ENCODE measurements at places on chromosomes 7 and 10. TPM values are rescaled to one million over a fixed set of nuclear protein-coding genes. Genes with fewer than 3 reads are reported as not detected.

DNA sequence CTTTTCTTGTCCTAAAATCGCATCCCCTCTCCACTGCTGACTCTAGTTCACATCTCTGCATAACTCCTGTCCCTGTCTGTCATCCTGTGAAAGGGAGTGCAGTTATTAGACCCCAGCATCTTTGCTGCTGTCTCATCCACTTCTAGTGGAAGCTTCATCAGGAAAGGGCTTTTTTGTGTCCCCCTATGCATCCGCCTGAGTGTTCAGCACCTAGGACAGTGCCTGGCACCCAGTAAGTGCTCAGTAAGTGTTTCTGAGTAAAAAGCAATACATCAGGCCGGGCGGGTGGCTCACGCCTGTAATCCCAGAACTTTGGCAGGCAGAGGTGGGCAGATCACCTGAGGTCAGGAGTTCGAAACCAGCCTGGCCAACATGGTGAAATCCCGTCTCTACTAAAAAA is 211.8 kb upstream of the FOXK1 start:
- DNase-seq = no peak

DNA sequence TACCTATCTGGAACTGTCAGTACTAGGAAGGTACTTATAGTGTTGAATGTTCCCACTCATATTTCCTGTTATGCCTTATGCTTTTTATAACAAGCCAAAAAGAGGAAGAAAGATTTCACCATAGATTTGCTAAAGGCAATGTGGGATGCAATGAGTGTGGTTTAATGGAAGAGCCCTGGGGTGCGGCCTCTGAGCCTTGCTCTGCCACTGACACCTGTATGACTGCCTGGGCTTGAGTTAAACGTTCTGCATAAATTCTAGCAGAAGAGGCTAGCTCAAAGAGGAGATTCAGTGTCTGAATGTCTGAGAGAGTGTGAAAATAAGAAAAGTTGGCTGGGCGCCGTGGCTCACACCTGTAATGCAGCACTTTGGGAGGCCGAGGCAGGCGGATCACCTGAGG is 143.8 kb downstream of the TPST1 start:
- no peak for DNase-seq

DNA sequence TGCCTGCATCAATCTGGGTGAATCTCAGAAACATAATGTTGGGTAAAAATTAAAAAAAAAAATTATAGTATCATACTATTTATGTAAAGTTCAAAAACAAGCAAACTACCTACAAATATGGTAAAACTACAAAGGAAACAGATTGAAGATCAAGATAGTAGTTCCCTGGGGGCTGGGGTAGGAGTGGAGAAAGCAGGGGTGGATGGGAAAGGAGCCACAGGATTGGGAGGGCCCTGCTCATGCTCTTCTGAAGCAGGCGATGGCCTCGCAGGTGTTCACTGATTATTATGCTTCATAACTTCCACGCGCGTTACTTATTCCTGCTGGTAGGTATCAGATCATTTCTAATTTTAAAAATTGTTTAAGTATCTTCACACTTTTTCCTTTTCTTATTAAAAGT is 96.0 kb upstream of the GATA3 start:
- DNase-seq = no peak

- no peak for DNase-seq
Observed at GRCh38 chr7:36015733-36016132, 137.3 kb upstream of the EEPD1 start.

- no peak for DNase-seq
Observed at GRCh38 chr10:128161031-128161430, 34.8 kb upstream of the MKI67 start.

DNA sequence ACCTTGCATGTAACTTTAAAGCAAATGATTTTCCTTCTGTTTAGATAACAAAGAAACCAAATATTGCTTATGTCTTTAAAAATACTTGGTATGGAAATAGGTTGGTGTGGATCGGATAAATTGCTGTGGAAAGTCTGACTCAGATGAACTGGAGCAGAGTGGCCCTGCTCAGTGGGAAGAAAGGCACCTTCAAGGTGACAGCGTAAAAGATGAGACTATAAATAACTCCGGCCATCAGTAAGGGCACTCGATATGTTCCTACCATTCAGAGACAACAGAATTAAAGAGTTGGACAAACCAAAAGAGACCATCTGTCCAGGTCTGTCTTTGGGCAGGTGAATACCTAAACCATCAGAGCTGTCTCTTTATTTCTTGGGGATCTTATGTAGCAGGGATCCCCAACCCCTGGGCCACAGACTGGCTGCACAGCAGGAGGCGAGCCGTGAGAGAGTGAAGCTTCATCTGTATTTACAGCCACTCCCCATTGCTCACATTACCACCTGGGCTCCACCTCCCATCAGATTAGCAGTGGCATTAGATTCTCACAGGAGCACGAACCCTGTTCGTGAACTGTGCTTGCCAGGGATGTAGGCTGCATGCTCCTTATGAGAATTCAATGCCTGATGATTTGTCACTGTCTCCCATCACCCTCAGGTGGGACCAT is 357.1 kb downstream of the PRPF18 start:
- no peak for DNase-seq

Gene OR2A1
- total RNA-seq = not detected

Gene FRMPD2
- total RNA-seq = not detected

- DNase-seq = no peak
Observed at GRCh38 chr10:4081685-4082111, 296.7 kb upstream of the KLF6 start.

Gene UTF1
- total RNA-seq = not detected

- no peak for DNase-seq
Observed at GRCh38 chr10:57162231-57162630, 801.2 kb upstream of the ZWINT start.

Gene ANKRD16
- 4.9 TPM for total RNA-seq

DNA sequence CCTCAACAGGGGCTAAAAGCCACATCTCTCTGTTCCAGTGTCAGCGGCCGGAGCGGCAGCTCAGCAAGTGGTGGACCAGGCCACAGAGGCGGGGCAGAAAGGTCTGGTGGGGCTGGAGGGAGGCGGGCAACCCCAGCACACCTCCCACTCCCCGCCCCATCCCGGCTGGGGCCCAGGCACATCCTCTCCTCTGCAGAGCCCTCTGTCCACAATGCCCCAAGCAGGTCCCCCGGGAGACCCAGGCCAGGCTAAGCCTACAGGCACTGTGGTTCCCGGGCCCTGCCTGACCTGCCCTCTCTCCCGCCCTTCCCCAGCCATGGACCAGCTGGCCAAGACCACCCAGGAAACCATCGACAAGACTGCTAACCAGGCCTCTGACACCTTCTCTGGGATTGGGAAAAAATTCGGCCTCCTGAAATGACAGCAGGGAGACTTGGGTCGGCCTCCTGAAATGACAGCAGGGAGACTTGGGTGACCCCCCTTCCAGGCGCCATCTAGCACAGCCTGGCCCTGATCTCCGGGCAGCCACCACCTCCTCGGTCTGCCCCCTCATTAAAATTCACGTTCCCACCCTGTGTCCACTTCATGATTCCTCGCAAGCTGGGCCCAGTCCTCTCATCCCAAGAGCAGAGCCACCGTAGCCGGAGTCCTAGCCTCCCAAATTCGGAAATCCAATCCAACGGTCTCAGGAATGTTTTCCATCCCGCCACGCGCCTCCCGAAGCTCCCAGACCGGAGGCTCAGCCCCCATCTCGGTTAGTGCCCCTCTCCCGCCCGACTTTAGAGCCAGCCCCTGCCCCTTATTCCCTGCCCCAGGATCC is 2.1 kb downstream of the ADIRF start:
- no peak for DNase-seq

Gene CLDN3
- total RNA-seq = not detected

Gene DLX5
- not detected for total RNA-seq

- DNase-seq = no peak
Observed at GRCh38 chr10:59276133-59276532, 86.2 kb downstream of the FAM13C start.

Gene KIF11
- 1.6 TPM for total RNA-seq

Gene PTF1A
- not detected for total RNA-seq

GRCh38 chr7:28037220-28038010 is 143.2 kb downstream of the JAZF1 start:
- DNase-seq = no peak

DNA sequence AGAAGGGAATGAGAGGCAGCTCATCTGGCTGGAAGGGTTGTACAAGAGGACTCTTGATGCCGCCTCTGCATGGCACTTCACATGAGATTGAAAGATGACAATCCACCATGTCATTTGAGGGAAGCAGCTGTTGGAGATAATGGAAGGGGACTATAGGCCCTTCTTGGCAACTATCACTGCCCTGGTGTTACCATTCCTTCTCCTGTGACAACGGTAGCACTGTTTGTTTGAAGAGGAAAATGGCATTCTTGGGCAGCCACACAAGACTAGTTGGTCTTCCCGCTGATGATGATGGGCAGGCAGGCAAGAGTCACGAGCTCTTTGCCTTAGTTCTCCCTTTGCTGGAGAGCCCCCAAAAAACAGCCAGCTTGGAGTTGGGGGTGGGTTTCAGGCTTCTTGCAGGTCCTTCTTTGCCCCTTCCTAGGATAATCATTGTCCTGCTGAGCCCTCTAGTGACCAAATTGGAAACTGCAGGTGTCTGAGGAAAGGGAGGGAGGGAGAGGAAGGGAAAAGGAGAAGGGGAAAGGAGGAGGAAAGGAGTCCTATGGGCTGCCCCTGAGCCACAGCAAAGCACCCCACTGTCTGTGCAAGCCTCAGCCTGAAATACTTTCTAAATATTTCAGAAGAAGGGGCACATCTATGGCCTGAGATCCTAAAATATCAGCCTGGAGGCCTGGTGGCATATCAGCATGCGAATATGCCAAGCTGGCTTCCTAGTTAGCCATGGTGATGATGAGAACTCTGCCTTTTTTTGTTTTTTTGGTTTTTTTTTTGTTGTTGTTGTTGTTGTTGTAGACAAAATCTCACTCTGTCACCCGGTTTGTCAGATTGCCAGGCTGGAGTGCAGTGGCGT is 165.6 kb upstream of the KMT2E start:
- DNase-seq = peak; percentile 14

DNA sequence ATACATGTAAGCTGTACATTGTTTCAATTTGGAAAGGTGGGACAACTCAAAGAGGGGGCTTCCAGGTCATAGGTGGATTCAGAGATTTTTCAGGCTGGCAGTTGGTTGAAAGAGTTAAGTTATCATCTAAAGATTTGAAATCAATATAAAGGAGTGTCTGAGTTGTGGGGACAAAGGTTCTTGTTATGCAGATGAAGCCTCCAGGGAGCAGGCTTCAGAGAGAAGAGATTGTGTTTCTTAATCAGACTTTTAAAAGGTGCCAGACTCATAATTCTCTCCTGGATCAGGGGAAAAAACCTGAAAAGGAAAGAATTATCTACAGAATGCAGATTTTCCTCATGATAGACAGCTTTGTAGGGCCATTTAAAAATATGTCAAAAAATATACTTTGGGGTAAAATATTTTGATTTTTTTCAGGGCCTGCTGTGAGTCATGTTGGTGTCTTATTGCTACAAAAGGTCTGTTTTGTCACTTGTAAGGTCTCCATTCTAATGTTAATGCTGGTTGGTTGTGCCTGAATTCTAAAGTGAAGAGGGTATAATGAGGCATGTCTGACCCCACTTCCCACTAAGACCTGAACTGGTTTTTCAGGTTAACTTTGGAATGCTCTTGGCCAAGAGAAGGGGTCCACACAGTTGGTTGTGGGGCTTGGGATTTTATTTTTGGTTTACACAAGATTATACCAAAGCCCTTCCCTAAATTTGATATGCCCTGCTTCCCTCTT is 52.7 kb upstream of the PRSS1 start:
- DNase-seq = no peak

DNA sequence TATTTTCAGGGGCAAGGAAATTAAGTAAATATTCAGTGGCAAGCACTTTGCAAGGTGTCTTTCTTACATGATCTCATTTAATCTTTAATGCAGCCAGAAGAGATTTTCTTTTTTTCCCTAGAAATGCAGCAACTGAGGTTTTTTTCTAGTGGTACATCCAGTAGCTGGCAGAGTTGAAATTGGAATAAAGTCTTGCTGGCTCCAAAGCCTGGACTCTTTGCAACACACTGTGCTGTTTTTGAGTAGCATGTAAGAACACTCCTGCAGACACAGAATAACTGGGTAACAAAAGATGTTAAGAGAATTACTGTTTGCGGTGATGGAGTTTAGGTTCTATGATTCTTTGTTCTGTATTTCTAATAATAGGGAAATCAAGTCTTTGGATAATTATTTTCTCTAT is 123.6 kb downstream of the PON1 start:
- no peak for DNase-seq

DNA sequence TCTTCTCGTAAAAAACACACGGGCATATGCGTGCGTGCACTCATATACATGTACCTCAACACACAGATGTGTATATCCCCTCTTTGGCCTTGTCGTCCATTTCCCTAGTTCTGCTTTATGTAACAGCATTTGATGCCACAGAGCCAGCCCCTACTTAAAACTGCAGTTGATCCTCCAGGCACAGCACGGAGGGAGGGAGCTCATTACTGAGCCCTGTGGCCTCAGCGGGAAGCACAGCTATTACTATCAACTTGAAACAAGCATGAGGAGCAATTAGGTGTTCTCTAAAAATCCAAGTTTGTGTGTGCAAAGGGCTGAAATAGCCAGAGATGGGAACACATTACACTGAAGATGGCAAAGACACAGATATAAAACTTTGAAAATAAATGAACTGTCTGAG is 580.9 kb downstream of the GLRX3 start:
- DNase-seq = no peak

Gene PSAP
- 199 TPM for total RNA-seq

Gene CRHR2
- total RNA-seq = 0.09 TPM

DNA sequence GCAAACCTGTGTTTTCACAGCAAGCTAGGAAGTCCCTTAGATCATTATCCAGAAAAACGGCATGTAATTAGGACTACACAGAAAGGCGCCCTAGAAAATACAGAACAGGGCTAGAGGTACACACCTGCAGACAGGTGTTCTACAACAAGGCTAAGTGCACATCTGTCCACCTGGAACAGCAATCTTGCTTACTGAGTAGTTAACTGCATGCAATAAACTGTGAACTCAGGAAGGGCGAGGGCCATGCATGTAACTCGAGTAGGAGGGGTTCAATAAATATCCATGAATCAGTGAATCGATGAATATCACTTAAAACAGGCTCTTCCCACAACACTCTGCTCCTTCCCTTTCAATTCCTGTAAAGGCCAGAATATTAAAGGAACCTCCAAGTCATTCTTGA is 22.0 kb downstream of the FAM171A1 start:
- no peak for DNase-seq

Gene LRRN3
- 25.6 TPM for total RNA-seq

Gene RELN
- total RNA-seq = not detected

Gene CXCL12
- not detected for total RNA-seq

DNA sequence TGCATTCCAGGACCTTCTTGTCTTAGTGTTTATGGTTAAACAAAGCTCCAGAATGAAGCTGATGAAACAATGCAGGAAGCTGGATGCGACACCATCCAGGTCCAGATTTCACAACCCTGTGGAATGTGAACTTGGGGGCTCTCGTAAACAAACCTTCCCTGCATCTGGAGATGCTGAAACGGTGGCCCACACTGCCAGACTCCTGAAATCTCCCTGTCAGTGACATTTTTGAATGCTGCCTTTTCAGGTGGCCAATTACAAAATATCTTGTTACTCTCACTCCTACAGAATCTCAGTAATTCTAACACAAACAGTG is 18.8 kb downstream of the VIPR2 start:
- no peak for DNase-seq
